ENCODE measurements at places on chromosomes 3 and 15. TPM values are rescaled to one million over a fixed set of nuclear protein-coding genes. Genes with fewer than 3 reads are reported as not detected.

- no peak for DNase-seq
Measured at GRCh38 chr15:92652576-92652966, 3.0 kb downstream of the FAM174B start.

DNA sequence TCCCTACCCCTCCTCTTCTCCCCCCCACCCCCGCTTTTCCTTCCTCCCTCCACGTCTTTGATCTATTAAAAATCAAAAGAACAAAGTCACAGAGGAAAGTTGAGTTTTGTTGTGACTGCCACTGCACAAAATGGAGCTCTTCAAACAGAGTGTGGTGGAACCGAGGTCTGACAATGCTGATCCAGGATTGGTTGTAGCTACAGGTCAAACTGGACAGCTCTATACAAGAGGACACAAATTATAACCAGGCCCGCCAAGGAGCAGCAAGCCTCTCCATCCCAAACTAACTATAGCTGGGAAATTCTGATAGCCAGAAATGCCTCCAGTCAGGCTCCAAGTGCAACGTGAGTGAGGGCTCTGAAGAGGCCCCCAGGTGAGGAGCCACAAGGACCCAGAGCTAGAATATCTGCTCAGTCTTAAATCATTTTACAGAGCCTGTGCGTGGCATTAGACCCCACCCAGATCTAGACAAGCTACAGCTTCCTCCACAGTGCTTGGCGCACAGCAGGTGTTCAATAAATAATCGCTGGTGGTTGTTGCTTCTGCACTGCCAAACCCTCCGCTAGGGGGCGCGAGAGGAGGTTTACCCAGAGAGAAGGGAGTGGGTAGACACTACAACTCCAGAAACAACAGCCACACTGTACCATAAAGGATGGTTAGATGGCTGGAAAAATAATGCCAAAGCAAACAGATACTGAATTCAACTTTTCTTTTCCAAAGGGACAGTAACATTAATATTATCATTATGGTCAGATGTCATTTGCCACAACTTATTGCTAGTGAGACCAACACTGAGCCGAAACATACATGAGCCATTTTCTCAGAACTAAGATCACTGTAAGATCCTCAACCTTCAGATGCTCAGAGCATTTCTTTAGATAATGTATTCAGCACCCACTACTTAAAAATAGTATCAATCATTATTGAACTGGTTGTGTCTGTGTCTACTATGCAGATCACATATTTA lies 44.6 kb downstream of the ZIC4 start:
- no peak for DNase-seq

Gene CX3CR1
- total RNA-seq, result 0.42 TPM

- DNase-seq, result peak; percentile 43
Measured at GRCh38 chr3:53254509-53255422, 1.1 kb downstream of the TKT start.

GRCh38 chr3:135081856-135082434 lies 286.9 kb downstream of the EPHB1 start:
- DNase-seq, result no peak

- no peak for DNase-seq
Measured at GRCh38 chr3:149122721-149123578, 6.5 kb upstream of the HPS3 start.

GRCh38 chr15:70867911-70868467 lies 14.0 kb upstream of the LARP6 start:
- no peak for DNase-seq

DNA sequence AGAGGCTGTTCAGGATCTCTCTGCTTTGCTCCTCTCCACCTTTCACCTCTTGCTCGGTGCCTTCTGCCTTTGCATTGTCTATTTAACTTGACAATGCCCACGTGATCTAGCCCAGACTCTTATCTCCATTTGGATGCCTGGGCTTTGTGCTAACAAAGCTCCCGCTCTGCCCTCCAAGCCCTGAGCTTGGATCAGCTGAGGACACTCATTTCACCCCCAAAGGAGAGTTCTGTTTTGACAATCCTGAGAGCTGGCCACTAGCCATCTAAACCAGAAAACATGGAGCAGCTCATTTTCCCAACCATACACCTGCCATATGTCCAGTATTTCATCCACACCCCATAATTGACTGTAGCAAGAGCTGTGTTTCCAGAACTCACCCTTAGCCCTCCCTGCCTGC lies 12.8 kb downstream of the GPR176 start:
- no peak for DNase-seq

DNA sequence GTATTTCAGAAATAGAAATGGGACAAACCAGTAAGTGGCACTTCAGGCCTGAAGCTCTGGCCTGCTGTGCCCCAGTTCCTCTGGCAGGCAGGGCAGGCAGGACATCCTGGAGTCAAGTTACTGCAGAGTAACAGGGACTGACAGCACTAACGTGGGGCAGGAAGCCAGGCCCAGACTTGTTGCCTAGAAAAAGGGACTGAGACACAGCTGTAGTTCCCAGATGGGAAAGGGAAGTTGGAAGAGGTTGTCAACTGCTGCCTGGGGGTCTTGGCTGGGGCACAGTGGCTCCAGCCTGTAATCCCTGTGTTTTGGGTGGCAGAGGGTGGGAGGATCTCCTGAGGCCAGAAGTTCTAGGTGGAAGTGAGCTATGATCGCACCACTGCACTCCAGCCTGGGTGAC lies 171.9 kb downstream of the FMN1 start:
- DNase-seq, result no peak

GRCh38 chr3:9770276-9770812 lies 597 bp upstream of the CAMK1 start:
- no peak for DNase-seq

GRCh38 chr3:54087581-54088410 lies 34.6 kb upstream of the CACNA2D3 start:
- DNase-seq, result no peak

DNA sequence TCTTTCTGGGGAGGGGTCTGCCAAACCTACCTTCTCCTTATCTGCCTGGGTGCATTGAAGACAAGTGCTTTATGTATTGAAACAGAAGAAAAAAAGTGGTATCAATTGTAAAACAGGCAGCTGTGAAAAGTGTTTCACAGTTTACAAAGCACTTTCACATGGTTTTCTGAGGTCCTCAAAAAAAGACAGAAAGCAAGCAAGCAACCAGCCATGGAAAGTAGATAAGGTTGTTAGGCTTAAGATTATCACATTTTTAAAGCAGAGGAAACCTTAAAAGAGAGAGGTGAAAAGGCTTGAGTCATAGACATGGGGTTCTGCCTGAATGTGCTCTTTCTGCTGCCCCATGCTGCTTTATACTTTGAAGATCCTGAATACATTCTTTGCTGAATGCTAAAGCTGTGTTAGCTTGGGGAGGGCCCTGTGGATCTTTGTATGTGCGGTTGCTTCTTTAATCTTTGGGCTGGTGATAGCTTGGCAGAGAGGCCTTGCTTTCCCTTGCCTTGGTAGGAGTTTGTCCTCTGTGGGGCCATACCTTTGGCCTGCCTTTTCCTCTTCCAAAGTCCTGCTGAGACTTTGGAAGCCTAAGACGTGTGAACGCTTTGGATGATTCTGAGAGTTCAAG lies 2.6 kb downstream of the SMAD3 start:
- no peak for DNase-seq

DNA sequence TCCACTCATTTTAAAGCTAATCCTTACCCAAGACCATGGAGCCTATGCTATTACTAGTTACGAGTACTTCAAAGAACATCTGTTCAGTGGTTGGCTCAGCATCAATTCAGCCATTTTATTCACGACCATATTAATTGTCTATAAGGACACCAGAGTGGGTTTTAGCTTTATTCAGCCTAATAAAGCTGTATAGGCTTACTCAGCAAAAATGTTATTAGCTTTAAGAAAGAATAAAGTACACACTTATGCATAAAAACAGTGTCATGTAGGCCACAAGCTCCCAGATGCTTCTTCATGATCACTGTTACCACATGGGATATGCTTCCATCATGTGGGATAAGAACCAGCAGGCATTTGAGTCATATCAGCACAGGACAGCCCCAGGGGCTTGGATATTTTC lies 87.4 kb upstream of the GPR149 start:
- DNase-seq, result no peak

DNA sequence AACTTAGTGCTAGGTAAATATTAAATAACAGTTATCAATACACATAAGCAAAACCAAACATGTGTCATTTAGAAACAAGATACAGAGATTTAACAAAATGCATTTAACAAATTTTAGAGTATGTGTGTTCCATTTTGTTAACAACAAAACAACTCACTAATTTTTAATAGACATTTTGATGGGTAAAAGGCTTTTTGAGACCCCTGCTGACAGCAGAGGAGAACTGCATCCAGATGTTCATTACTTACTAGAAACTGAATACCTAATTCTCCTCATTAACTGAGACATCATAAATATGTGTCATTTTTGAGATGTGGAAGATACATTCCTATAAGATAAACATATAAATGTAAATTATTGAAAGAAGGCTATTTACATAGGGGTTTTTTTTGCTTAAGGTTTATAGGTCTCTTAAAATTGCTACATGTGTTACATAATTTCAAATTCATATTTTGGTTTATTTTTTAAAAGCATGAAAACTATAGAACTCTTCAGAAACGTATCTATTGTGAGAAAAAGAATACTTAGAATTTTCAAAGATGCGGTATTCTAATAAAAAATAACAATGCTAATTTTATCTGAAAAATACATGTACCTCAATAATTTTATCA lies 1009.8 kb downstream of the TUSC7 start:
- DNase-seq, result no peak

DNA sequence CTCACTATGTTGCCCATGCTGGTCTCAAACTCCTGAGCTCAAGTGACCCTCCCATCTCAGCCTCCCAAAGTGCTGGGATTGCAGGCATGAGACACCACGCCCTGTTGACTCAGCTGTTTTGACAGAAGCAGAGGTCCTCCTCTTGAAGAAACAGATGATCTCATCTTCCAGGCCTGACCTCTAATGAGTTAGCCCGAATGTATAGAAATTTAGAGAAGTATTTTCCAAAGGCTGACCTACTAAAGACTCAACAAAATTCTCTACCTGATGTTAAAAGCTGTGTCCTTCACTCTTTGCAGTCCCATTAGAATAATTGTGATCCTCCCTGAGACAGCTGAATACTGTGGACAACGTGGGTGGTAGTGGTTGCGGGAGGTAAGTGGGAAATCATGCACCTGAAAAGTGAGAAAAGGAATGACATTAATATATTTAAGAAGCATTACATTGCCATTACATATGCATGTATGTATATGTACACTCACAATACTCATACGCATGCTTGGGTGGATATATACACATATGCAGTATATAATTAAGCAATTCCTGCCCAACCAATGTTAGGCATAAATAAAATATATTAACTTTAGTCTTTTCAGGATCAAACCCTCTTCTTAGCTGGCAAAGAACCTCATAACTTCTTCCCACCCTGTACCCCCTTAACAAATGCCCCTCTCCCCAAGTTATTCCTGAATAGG lies 204.6 kb upstream of the NR2F2 start:
- DNase-seq, result no peak

GRCh38 chr15:38705436-38706219 lies 141.0 kb upstream of the RASGRP1 start:
- DNase-seq, result no peak

Gene FRG2C
- not detected for total RNA-seq

Gene ZBBX
- not detected for total RNA-seq

Gene CFAP20DC
- total RNA-seq, result not detected

DNA sequence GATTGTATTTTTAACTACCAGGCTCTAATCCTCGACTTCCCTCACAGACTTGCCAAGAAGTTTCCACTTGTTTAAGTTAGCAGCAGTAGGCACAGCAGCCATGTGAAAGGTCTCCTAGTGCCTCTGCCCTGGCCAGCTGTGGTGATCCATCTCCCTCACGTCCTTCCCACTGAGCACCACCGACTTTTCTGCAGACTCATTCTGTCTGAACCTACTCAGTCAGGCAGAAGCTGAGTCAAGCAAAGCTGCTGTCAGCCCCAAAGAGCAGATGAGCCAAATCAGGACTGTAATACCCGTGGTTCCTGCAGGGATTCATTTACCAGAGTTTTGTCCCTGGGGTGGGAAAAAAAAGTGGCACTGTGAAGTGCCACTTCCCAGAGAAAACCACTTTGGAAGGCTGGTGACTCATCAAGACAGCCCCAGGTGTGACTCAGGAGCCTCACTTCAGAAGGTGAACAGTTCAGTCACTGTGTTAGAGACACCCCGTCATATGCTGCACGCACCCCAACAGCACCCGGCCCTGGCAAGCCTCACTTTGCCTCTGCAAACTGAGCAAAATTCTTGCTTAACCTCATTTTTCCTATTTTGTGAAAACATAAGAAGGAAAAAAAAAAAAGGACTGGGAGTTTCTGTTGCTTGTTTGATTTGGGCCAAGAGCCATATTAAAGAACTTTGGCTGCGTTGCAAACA lies 76.0 kb downstream of the WWTR1 start:
- no peak for DNase-seq

DNA sequence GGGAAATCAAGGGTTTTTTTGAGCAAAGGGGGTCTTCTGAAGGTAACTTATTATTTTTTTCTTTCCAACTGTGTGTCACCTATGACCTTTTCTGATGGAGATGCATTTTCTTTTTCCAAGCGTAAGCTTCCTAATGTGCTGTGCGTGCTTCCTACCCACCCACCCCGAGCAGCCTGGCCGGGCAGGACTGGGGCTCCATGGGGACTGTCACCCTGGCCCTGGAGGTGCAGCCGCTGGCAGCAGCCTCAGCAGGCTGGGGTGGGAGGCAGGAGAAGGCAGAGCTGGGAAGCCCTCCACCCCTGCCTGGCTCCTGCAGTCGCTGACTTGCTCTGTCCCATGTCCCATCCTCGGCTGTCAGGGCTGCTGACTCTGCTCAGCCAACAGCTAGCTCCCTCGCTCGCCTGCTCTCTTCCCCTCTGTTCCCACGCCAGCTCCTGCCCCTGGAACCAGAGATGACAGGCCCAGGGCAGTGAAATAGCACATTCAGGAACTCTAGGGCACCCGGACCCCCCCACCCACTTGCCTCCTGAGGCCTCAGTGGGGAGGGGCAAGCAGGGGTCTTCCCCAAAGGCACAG lies 21.4 kb downstream of the IDH2 start:
- DNase-seq, result no peak

Gene RLBP1
- total RNA-seq, result not detected

Gene C2CD4B
- not detected for total RNA-seq

DNA sequence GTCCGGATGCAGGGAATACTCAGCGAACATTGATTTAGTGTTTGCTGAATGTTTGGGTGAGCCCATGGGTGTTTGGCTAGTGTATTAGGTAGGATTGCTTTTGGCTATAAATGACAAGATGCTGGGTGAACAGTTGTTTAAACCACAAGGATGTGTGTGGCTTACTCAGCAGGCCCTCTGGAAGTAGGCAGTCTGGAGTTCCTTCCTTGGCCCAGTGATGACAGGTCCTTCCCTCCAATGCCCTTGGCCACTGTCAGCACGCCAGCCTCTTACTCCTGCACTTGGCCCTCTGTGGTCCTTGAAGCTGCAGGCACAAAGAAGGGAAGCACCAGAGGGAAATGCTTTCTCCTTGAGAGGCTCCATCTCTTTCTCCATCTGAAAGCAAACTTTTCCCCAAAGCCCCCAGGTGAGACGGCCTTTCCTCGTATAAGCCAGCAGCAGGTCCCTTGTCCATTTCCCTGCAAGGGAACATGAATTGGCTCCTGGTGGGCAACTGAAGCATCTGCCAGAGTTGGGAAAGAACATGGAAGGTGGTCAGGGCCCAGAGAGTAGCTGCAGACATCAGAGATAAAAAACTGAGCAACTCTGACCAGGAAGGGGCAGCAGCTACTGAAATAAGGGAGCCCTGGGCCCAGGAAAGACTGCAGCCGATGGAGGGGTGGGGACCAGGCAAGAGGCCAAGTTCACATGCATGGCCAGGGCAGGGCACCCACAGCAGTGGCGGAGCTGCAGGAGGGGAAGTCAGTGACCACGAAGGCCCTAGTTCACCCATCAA lies 105.0 kb downstream of the TPRA1 start:
- DNase-seq, result no peak

Gene ACTR8
- total RNA-seq, result 23.7 TPM

Data from CD8-positive, alpha-beta T cell (primary cell).